ENCODE measurements at places on chromosomes 3 and 15.

GRCh38 chr3:64489361-64490044, 198.3 kb downstream of the ADAMTS9 start:
- no peak for DNase-seq

- no peak for DNase-seq
Observed at GRCh38 chr15:57692709-57693108, 13.8 kb upstream of the POLR2M start.

DNA sequence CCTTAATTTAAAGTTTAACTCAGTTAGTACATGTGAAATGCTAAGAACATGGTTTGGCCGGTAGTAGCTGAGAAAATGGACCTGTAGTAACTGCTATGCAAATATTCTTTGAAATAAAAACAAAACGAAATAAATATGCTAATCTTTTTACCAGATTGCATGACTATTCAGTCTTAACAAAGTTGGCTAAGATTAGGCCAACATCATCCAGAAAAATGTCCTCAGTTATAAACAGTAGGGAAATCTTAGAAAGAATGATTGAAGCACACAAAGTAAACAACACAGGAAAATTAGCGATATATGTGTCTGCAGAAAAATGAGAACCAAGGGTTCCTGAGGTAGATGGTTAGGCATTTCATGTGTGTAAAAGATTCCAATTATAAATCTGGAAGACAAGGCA, 832.1 kb downstream of the TUSC7 start:
- DNase-seq, result no peak

DNA sequence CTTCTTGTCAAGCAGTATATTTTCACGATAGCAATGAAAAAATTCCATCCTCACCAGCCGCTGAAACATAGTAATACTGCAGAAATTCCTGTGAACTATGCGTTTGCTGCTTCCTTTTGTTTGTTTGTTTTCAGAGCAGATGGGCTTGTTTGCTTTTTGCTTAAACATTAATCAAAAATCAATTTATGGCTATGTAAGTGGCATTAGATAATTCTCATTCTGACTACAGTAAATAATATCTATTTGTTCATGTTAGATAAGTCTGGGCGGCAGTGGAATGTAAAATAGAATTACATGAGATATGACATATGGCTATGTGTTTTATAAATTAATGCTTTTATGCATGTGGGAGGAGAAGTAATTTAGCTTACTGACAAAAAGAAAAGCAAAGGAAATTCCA, 163.7 kb downstream of the PGPEP1L start:
- DNase-seq, result no peak

- DNase-seq, result no peak
Observed at GRCh38 chr15:85389772-85390171, 9.4 kb downstream of the AKAP13 start.

GRCh38 chr3:88151358-88151757, 1.6 kb downstream of the C3orf38 start:
- DNase-seq, result no peak

DNA sequence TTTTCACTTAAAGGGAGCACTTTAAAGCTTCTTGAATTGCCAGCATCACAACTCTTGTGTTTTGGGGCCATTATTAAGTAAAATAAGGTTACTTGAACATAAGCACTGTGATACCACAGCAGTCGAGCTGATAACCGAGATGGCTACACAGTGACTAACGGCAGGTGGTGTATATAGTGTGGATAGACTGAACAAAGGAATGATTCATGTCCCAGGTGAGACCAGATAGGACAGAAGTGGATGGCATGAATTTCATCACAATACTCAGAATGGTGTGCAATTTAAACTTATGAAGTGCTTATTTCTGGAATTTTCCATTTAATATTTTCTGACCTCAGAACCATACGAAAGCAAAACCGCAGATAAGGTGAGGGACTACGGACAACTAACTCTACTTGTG, 40.2 kb downstream of the PBRM1 start:
- DNase-seq, result no peak

DNA sequence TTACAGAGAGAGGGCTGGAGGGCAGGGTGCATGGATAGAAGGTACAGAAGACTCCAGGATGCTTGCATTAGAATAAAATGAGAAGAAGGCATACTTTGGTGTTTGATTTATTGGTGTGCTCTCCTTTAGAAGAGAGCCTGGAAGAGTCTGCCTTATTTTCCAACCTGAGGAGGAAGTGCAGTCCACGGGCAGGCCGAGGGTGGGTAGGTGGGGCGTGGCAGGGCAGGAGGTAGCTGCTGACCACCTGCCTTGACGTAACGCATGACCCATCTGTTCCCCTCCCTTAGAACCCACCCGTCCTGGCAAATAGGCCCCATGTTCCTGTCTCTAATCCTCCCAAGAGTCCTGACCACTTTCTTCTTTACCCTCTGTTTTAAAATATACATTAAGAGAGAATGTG, 222.3 kb upstream of the LYSMD4 start:
- no peak for DNase-seq

GRCh38 chr3:112128843-112129727, 4.0 kb downstream of the GCSAM start:
- peak; percentile 78 for DNase-seq

DNA sequence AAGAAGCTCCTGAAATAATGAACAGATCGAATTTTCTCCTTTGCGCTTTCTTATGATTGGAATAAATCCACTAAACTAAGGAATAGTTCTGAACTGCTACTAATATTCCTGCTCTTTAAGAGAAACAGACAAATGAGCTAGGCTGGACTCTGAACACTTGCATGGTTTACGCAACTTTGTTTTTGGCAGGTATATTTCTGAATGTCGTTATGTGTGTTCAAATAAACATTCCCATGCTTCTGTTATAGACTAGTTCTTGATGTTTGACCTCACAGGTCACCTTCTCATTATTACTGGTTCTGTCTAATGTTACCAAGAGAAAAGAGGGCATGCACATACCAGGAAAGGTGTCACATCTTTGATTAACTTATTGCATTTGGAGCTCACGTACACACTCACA, 418.2 kb downstream of the EPHB1 start:
- DNase-seq, result no peak

- DNase-seq, result no peak
Observed at GRCh38 chr3:117723825-117724224, 1014.2 kb downstream of the TUSC7 start.

DNA sequence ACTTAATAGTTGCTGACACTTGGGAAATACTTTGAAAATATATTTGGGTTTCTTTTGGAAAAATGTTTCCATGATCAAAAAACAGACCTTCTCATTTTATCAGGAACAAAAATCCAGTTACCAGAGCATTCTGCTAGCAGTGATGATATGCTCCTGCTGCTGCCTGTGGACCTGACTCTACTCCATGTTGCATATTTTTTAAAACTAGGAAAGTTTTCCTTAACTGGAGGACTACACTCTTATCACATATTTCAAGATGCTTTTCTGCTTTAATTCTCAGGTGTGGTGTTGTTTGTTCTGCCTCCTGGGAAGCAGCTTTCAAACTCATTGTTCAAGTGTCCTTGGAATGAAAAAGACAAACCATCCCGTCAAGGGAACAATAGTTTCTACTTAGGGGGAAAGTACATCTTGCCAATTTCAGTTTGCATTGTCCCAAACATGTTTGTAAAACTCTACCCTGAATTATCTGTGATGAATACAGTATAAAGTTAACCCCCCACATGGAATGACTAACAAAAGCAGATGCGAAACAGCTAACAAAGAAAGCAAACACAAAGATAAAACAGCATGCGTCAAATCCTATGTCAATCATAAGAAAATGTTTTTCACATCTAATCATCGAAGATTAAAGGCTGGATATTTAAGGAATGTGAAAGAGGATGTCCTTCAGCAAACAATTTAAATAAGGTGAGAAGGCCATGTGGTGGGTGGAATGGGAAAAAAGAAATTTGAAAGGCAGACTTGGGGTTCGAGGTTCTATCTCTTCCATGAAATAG, 40.1 kb upstream of the PSMD6 start:
- no peak for DNase-seq

DNA sequence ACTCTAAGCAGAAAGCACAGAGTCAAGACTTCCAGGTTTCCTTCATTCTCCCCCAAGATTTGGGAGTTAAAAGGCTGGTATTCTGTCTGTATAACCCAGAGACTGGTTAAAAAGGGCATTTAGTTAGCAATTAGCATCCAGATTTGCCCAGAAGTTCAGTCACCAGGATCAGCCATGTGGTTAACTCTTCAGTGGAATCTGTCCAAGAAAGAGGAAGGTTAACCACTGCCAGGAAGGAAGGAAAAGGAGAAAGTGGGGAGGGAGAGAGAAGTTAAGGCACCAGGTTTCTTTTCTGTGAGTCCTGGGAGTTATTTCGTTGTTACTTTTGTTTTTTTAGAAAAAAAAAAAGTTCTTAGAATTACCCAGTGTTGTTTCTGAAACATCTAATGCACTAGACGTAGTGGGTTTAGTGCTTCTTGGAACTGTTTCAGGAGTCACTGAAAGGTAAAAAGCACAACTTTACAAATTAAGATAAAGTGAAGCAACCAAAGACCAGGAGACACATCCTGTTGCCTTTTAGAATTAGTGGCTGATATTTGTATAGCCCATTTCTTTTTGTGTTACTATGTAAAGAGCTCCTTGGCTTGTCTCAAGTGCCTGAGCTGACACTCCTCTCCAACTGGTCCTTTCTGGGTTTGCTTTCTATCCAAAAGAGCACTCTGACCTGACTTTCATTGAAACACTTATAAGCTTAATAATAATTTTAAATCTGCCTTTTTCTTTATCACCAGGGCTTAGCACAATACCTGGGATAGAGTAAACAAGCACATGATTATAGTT, 128.6 kb downstream of the ABI3BP start:
- no peak for DNase-seq

- DNase-seq, result no peak
Observed at GRCh38 chr15:85489773-85490493, 109.5 kb downstream of the AKAP13 start.

DNA sequence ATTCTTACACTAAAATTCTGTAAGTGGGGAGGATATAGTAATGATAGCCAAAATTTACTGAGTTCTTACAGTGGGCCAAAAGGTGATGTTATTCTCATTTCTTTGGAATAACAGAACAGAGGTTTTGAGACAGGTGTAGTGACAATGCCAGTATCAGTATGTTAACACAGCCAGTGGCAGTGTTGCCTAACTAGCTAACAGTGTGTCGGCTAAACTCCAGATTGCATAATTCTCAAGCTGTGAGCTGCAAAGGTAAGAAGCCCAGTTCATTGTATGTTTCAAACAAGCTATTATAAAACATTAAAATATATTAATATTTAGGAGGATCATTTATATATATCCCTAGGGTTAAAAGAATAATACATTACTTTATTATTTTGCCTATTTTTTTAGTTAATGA, 920 bp downstream of the SLC15A2 start:
- no peak for DNase-seq

DNA sequence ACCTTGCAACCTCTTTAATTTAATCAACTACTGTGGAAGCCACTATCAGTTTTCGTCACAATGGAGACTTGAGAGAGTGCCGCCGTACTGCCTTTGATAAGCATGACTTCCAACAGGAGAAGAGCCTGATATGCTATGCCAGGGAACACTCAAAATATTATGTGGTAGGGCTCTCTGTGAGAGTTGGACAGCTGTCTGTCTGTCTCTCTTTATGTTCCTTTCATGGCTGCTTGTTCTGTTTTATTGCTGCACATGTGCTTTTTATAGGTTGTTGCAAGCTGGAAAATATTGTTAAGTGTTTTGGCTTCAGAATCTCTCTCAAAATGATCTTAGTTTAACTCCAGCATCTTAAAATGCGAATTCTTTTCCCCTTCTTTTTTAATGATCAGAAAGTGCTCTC, 249.4 kb upstream of the RARB start:
- no peak for DNase-seq

DNA sequence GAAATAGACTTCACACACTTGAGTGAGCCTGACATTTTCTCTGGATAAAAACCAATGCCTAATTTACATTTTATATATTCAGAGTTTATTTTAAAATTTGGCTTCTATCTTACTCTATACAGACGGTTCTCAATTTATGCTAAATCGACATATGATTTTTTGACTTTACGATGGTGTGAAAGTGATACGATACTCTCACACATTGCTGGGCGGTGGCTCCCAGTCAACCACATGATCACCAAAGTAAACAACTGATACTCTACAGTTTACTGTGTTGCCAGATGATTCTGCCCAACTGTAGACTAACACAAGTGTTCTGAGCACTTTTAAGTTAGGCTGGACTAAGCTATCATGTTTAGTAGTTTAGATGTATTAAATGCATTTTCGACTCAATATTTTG, 25.1 kb upstream of the GADL1 start:
- DNase-seq, result no peak

DNA sequence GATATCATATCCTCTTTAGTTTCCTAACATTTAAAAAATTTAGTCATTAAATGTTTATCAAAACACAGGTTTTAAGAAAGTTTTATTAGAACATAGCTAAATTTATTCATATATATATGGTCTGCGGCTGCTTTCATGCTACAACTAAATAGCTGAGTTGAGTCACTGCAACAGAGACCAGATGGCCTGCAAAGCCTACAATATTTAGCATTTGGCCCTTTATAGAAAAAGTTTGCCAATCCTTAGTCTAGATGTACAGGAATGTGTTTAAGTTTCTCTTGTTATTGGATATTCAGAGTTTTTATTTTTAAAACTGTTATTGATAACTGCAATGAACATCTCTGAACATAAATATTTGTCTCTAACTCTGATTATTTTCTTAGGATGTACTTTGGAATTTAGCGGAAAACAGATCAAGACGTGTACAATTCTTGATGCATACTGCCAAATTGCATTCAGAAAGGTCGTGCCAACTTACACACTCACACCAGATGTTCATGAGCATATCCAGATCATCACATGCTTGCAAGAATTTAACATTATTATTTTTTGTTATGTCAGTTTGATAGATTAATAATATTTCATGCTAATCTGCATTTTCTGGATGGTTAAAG, 157.9 kb downstream of the STAC start:
- no peak for DNase-seq

DNA sequence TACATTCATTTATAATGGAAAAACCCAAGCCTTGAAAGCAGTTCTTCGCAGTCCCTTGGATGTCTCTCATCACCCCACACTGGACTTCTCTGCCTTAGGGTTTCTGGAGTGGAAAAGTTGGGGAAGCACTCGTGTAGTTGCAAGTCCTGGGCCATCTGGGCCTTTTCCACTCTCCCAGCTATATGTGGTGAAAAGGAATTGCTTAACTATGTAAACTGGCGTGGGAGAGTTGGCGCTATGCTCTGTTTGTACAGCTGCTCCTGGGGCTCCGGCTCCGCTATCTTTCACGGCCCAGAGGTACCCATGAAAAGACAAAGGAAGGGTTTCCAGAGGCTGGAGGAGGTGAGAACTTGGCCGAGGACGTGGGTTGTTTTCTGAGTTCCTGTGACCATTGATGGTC, 81.1 kb upstream of the MYZAP start:
- no peak for DNase-seq

DNA sequence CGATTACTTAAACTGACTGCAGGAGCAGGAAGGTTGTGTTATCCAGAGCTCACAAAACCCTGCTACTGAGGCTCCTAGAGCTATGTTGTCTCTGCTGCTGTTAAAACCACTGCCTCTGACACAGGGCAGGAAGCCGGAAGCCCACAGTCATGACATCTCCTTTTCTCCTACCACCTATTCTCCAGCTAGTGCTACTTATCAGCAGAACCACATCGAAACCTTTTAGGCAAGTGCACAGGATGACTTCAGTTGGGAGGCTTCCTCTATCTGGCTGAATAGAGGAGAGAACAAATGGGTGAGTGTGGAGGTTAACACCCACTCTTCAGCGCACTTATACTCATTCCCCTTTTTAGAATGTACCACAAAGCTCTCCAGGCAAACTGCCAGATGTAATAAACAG, 638.0 kb downstream of the OTOL1 start:
- no peak for DNase-seq
